WTC11 (cell line): ENCODE measurements at places on chromosomes 5 and 9. TPM values are rescaled to one million over a fixed set of nuclear protein-coding genes. Genes with fewer than 3 reads are reported as not detected.
A peak's percentile ranks its signal among the peaks of the same experiment; 100 is the strongest.

Gene LCN9
- total RNA-seq: 1.4 to 2.6 TPM (median 1.7 TPM) in 3 replicates

Gene ANKRD18A
- total RNA-seq: 10.8 to 15.7 TPM (median 12.9 TPM) in 3 replicates

Gene RC3H2
- 36.0 to 38.3 TPM (median 37.5 TPM) in 3 replicates for total RNA-seq

- no peaks in the 10 kb centered on the region for H3K27me3 ChIP-seq
These were observed 673.9 kb upstream of the DMAC1 start for GRCh38 chr9:8473244-8474020.

Gene NTNG2
- 3.1 to 4.2 TPM (median 3.3 TPM) in 3 replicates for total RNA-seq

Gene KIF3A
- total RNA-seq: 10.1 to 12.5 TPM (median 12.1 TPM) in 3 replicates

- H3K27ac ChIP-seq: no peak overlapping the region
- DNase-seq: no peak
- peaks cover 23% of the 10 kb centered on the region for H3K4me1 ChIP-seq
These were observed 6.0 kb upstream of the EFNA5 start for GRCh38 chr5:107676702-107677101.

- H3K4me3 ChIP-seq: no peak overlapping the region
- H3K4me1 ChIP-seq: no peaks in the 10 kb centered on the region
- no peak overlapping the region for H3K27ac ChIP-seq
- DNase-seq: no peak
These were observed 580.5 kb upstream of the SGCD start for GRCh38 chr5:155746367-155747038.

Gene ANKRD33B
- total RNA-seq: 5.4 to 9.2 TPM (median 5.9 TPM) in 3 replicates

- peaks cover 62% of the 10 kb centered on the region for H3K27me3 ChIP-seq
- H3K36me3 ChIP-seq: no peaks in the 10 kb centered on the region
- H3K4me1 ChIP-seq: peaks cover 12% of the 10 kb centered on the region
- no peak within 1 kb of the TSS for H3K27ac ChIP-seq
- H3K4me3 ChIP-seq: peak within 1 kb of the TSS; percentile 66
- peak; percentile 37 for DNase-seq
These were observed at the start of gene PHF24 for GRCh38 chr9:34957492-34958410. TSS of gene PHF24 (plus strand) at chr9:34958285. CDS start at chr9:34971299, 13,014 bp downstream.

Gene ELOVL7
- total RNA-seq: 7.1 to 8.5 TPM (median 7.8 TPM) in 3 replicates

DNA sequence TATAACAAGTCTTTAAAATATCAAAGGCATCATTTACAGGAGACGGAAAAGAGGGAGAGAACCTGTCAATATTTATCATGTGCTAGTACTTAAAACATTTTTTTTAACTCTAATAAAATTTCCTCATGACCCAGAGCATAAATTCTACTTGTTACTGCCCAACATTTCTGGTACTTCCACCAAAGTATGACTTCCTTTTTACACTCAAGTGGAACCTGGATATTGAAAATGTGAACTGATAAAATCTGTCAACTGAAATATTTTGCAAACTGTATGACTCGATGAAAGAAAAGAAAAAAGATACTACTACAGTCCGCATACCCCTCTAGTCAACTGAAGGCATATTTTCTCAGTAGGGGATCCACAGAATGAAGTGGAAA, 37.1 kb downstream of the FAM13B start:
- peaks cover 22% of the 10 kb centered on the region for H3K36me3 ChIP-seq
- H3K27me3 ChIP-seq: no peaks in the 10 kb centered on the region
- no peak overlapping the region for H3K27ac ChIP-seq
- peaks cover 8% of the 10 kb centered on the region for H3K4me1 ChIP-seq
- H3K4me3 ChIP-seq: no peak overlapping the region
- DNase-seq: no peak

DNA sequence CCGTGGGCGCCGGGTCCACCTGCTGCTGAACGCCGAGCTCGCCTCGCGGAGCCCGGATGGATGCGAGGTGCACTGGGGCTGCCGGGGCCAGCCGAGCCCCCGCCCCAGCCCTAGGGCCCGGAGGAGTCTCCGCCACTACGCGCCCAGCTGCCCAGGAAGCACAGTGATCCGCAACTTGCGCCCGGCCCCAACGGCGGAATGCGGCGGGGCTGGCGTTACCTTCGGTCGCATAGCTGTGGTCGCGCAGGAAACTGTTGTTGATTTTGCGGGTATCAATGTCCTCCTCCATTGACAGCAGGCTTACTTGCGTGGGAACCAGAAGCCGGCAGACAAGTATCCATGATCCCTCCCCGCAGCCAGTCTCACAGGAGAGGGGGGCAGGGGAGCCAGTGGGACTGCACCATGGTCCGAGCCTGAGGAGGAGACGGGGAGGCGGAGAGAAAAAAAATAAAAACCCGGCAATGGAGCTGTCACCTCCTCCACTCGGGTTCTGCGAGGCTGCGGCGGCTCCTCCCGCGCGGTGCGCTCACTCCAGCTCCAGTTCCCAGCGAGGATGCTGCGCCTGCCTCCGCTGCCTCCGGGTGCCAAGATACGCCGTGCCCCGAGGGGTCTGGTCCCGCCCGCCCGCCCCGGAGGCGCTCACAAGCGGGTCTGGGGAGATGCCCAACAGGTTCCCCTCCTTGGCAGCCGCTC, 628 bp downstream of the PPP2R2B start:
- H3K4me1 ChIP-seq: peaks cover 47% of the 10 kb centered on the region
- no peak overlapping the region for H3K27ac ChIP-seq
- DNase-seq: peak; percentile 65
- peak overlapping the region; percentile 86 for H3K4me3 ChIP-seq
- H3K36me3 ChIP-seq: no peaks in the 10 kb centered on the region

GRCh38 chr5:68423154-68423811, 207.7 kb downstream of the PIK3R1 start:
- H3K4me1 ChIP-seq: peaks cover 7% of the 10 kb centered on the region
- no peaks in the 10 kb centered on the region for H3K27me3 ChIP-seq

Gene FBP1
- 5.7 to 6.4 TPM (median 5.8 TPM) in 3 replicates for total RNA-seq

DNA sequence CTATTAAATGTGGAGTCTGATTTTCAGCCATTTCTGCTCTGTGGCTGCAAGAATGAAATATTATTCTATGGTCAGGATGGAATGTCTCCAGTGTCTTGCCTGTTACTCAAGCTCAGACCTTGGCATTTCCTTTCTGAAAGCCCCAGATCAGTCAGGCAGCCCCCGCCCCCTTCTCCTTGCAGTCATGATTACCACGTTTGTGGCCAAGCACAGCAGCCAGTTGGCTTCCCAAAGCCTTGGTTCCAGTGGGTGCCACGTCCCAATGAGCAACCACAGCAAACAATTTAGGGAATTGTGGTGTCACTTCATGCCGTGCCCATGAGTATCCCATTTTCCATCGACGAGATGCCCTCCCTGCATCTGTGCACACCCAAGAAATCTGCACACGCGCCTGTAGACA, 9.7 kb upstream of the OBP2A start:
- no peak for DNase-seq
- no peak overlapping the region for H3K27ac ChIP-seq
- H3K4me1 ChIP-seq: peaks cover 8% of the 10 kb centered on the region
- no peaks in the 10 kb centered on the region for H3K36me3 ChIP-seq
- H3K27me3 ChIP-seq: no peaks in the 10 kb centered on the region

DNA sequence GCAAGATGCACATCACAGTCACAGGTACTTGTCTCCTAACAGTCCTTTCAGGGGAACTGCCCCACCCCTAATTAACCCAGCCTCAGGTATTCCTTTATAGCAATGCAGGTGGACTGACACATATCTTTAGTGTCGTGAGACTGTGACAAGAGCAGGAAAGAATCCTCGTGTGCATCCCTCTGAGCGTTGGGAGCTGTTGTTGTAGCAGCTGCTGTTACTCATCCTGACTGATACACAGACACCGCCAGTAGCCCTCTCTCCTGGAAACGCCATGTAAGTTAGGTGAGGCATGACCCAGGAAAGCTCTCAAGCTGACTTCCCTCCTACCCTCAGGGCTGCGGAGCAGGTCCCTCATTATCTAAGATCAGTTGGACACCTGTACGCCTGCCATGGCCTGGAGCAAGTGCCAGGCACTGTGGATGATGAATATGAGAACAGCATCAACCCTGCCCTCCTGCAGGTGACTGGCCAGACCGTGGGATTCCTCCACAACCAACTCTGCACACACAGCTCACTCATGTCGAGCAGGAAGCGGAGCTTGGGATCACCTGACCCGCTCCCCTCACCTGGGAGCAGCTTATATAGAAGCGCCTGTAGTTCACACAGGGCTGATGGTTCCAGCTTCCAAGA, 10.2 kb upstream of the LCN15 start:
- H3K4me3 ChIP-seq: no peak overlapping the region
- H3K27ac ChIP-seq: no peak overlapping the region
- peaks cover 11% of the 10 kb centered on the region for H3K36me3 ChIP-seq
- DNase-seq: no peak
- H3K4me1 ChIP-seq: peaks cover 5% of the 10 kb centered on the region; the same call in 1 of the 2 replicates
- H3K27me3 ChIP-seq: peaks cover 30% of the 10 kb centered on the region

Gene KIAA0825
- total RNA-seq: 1.3 to 1.6 TPM (median 1.5 TPM) in 3 replicates

DNA sequence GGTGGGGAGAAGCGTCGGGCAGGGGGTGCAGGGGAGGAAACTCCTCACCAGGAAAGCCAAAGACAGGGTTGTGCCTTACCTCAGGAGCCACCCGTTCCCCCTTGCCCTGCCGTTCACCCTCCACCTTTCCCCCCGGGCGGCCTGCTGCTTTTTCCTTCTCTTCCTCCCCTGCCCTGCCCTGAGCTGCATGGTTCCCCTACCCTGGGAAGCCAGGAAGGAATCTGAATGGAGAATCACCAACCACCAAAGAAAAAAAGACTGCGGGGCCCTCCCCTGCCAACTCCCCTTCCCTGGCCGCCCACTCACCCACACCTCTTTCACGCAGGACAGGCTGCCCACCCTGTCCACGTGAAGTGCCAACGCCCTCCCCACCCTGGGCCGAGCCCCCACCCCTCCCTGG, 820 bp upstream of the NFX1 start:
- no peak for DNase-seq
- H3K27ac ChIP-seq: peak overlapping the region; percentile 99; the same call in 1 of the 2 replicates
- H3K36me3 ChIP-seq: peaks cover 4% of the 10 kb centered on the region
- no peaks in the 10 kb centered on the region for H3K27me3 ChIP-seq

- H3K4me1 ChIP-seq: peaks cover 4% of the 10 kb centered on the region; the same call in 1 of the 2 replicates
- no peak overlapping the region for H3K27ac ChIP-seq
- DNase-seq: peak; percentile 31
- H3K36me3 ChIP-seq: no peaks in the 10 kb centered on the region
- H3K4me3 ChIP-seq: no peak overlapping the region
These were observed 35.2 kb downstream of the SARDH start for GRCh38 chr9:133702798-133703590.

Gene CDX1
- 0.09 to 0.14 TPM (median 0.13 TPM) in 3 replicates for total RNA-seq

- peaks cover 32% of the 10 kb centered on the region for H3K4me1 ChIP-seq
- no peaks in the 10 kb centered on the region; the same call in 1 of the 2 replicates for H3K27me3 ChIP-seq
- H3K36me3 ChIP-seq: peaks cover 18% of the 10 kb centered on the region
- no peak overlapping the region for H3K4me3 ChIP-seq
- no peak for DNase-seq
These were observed 271.1 kb downstream of the DENND1A start for GRCh38 chr9:123658792-123659191.

DNA sequence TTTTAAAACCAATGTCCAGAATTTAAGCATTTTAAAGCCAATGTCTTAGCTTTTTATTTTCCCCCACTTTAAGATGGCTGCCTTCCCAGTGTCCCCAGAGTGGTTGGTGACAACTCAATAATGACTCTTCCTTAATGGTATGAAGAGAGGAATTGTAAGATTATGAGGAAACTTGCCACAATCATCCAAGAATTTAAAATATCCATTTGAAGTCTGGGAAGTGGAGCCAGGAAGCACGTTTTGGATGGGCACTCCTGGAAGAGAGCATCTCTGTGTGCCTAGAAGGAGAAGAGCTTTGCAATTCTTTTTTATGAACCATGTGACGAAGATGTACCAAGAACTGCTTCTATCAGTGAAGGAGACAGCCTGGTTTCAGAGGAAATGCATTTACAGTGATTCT, 11.3 kb upstream of the IGFBPL1 start:
- 0 out of 2 replicates have a peak, but pooled peaks cover 3% of the 10 kb centered on the region for H3K36me3 ChIP-seq
- H3K4me1 ChIP-seq: peaks cover 27% of the 10 kb centered on the region
- H3K27me3 ChIP-seq: peaks cover 9% of the 10 kb centered on the region; the same call in 1 of the 2 replicates
- H3K4me3 ChIP-seq: no peak overlapping the region
